Iris pigment epithelial cell (primary cell): ENCODE measurements at places on chromosomes 12 and 14.

DNA sequence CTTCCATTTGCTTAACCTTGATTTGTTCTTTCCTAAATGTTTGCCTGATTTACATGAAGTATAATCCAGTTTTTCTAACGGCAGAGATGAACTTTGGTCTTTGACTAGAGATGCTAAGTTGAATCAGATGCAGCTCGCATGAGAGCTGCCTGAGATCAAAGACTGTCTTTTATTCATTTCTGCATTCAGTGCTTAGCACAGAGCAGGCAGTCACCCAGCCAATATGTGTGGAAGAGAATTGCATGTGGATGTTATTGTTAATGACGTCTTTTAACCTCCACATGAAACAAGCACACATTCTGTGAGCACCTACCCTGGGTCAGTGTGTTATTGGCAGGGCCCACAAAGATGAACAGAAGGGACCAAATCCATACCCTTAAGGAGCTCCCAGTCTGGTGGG is 99.2 kb downstream of the SLC5A8 start:
- DNase-seq: no peak

- DNase-seq: no peak
These were observed 427.4 kb upstream of the FLRT2 start for GRCh38 chr14:85102591-85102990.

- DNase-seq: no peak
These were observed 21.1 kb downstream of the TMBIM6 start for GRCh38 chr12:49762468-49762847.

GRCh38 chr12:47194501-47194900 is 114.7 kb upstream of the AMIGO2 start:
- no peak for DNase-seq
